Smooth muscle cell of the coronary artery (primary cell): ENCODE measurements at places on chromosomes 7 and 10. TPM values are rescaled to one million over a fixed set of nuclear protein-coding genes. Genes with fewer than 3 reads are reported as not detected.

C7orf57 gene
- total RNA-seq = not detected in 2 replicates

BET1 gene
- total RNA-seq = 19.1 and 22.5 TPM in 2 replicates

PRF1 gene
- not detected in 2 replicates for total RNA-seq

ARHGEF5 gene
- 1.2 and 3.5 TPM in 2 replicates for total RNA-seq
